ENCODE measurements at places on chromosomes 16 and 17. TPM values are rescaled to one million over a fixed set of nuclear protein-coding genes. Genes with fewer than 3 reads are reported as not detected.
A peak's percentile ranks its signal among the peaks of the same experiment; 100 is the strongest.

The NEUROD2 gene
- not detected for total RNA-seq

GRCh38 chr16:27769561-27770255 lies 219.8 kb downstream of the KATNIP start:
- DNase-seq, result no peak

GRCh38 chr17:48126532-48126850 lies 18.9 kb downstream of the SNX11 start:
- DNase-seq, result no peak

GRCh38 chr17:65902155-65902554 lies 289.8 kb downstream of the CEP112 start:
- peak; percentile 8 for DNase-seq

- no peak for DNase-seq
These were observed 159.2 kb upstream of the CDH5 start for GRCh38 chr16:66207139-66207882.

GRCh38 chr16:79628501-79628975 lies 28.0 kb upstream of the MAF start:
- DNase-seq, result no peak

DNA sequence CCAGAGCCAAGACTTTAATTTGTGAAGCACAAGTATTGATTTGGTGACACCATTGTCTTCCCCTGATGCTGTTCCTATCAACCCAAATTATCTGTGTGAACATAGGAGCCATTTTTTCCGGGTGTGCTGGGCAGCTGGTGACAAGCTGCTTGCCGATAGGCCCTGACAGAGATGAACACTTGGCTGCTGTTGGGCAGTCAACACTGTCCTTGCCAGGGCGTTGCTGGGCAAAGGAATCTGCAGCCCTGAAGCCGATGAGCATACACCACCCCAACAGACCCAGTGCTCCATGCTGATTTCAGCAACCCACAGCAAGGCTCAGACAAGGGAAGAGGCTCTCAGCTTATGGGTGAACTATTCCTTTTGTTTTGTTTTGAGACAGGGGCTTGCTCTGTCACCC lies 105.4 kb downstream of the YPEL2 start:
- DNase-seq, result no peak

DNA sequence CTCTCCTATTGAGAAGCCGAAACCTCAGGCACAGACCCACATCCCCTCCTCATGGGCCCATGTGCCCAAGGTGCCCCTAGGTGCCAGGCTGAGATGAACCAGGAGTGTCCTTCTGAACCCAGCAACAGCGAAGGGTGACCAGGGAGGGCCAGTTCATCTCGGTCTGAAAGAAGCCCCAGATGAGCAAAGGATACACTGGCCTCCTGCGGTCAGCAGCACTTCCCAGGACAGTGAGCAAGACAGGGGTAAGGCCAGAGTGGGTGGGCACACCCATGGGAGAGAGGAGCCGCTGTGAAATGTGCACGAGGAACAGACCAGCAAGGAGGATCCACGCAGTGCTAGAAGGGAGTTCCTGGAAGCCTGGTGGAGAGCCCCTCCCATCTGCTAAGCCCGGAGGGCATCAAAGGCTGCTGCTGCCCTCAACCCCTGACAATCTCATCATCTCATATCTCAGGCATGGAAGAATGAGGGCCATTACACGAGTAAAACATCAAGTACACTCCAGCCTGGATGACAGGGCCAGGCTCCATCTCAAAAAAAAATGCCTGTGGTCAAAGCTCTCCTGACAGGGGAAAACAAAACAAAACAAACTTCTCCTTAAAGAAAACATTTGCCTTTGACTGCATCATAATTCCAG lies 3.3 kb upstream of the HBZ start:
- no peak for DNase-seq

DNA sequence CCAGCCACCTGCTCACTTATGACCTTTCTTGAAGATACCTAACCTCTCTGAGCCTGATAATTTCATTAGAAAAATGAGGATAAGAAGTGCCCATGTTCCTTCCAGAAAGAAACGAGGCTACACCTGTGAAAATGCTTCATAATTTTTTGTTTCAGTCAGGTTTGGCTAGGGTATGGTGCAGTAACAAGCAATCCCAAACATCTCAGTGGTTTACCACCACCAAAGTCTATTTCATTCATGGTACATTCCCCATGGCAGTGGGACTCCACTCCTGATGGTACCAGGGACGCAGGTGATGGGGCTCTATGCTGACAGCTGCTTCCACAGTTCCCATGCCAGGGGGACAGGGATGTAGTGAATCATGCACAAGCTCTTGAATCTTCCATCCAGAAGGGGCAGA lies 147.6 kb upstream of the CES5A start:
- no peak for DNase-seq

DNA sequence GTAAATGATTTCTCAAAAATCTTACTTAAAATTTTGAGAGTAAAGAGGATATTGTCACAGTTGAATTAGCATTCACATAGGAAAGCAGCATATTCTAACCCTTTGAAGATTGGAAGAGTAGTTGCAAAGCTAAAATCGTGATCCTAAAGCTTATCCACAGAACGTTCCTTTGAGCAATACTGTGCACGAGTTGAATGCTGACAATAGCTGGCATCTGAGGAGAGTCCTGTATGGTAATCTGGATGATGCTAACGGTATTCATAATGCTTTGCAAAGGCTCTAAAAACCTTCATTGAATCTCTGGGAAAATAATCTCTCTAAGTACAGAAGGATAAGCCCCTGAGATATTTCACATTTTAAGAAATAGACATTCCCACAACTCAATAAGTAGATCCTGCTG lies 354.6 kb downstream of the CDH8 start:
- DNase-seq, result no peak

- DNase-seq, result no peak
These were observed 17.1 kb downstream of the CDH16 start for GRCh38 chr16:66901626-66902025.

The OTOP2 gene
- 0.27 TPM for total RNA-seq

GRCh38 chr16:57115514-57116182 lies 23.3 kb downstream of the CPNE2 start:
- DNase-seq, result no peak

The GUCY2D gene
- total RNA-seq, result not detected

DNA sequence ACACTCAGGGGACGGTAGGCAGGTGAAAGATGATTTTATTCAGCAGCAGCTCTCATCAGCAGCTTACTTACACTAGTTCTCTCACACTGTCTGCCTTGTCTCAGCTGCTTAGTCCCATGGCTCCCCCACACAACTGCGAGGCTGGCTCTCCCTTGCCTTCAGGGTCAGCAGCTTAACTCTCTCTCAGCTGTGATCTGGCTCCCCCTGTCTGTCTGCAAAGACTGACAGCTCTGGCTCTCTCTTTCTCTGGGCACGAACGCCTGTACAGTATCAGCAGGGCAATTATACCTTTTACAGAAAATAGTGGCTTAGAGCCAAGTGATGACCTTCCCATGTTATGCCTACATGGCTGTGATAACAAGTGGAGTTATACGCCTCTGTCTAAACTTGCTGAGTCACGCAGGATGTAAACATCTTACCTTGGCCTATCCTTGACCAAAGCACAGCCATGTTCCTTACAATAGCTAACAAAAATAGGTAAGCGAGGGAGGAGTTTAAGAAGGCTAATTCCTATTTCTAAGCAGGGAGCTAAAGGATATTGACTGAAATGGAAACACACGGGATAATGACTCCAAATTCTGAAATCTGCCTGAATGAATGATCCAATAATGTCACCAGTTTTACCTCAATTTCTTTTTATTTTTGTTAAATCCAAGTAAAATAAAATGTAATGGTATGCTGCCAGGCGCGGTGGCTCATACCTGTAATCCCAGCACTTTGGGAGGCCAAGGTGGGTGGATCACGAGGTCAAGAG lies 1.1 kb upstream of the NDUFAB1 start:
- peak; percentile 74 for DNase-seq

The CCR7 gene
- total RNA-seq, result 1.3 TPM

DNA sequence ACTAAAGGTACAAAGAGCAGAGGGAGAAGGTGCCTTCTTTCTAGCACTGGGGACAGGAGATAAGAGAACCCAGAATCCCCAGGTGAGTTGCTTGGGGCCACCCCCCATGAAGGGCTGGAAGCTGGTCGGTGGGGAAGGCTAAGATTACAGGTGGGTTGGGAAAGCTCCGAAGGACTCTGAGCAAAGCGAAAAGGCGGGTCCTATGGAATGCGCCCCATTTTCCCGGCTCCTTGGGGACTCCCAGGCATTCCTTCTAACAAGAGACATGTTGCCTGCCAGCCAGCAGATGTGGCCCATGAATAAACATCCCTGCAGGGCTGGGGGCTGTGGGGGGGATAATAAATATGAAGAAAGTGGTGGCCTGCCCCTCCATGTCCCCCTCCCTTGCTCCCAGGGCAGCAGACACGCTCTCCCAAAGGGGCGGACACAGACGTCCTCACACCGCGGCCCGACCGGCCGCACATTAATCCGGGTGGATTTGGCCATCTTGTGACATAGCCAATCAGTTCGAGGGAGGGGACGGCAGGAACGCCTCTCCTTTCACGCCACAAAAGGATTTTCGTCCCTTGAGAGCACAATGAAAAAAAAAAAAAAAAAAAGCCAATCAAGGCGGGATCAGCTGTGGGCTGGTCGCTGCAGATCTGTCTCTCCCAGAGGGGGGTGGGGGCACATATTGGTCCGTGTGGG lies 98.5 kb downstream of the SOX9 start:
- DNase-seq, result no peak

All from K562 (cell line).